Activated B cell treated with CpG ODN at 0.5 μM for 24 hours (primary cell): ENCODE measurements at places on chromosomes 3 and 15. TPM values are rescaled to one million over a fixed set of nuclear protein-coding genes. Genes with fewer than 3 reads are reported as not detected.
A peak's percentile ranks its signal among the peaks of the same experiment; 100 is the strongest.

ATP8B4 gene
- total RNA-seq = 0.54 and 0.86 TPM in 2 replicates

SLC9C1 gene
- total RNA-seq = 0.24 and 0.58 TPM in 2 replicates

SLCO2A1 gene
- total RNA-seq = not detected in 2 replicates

DNA sequence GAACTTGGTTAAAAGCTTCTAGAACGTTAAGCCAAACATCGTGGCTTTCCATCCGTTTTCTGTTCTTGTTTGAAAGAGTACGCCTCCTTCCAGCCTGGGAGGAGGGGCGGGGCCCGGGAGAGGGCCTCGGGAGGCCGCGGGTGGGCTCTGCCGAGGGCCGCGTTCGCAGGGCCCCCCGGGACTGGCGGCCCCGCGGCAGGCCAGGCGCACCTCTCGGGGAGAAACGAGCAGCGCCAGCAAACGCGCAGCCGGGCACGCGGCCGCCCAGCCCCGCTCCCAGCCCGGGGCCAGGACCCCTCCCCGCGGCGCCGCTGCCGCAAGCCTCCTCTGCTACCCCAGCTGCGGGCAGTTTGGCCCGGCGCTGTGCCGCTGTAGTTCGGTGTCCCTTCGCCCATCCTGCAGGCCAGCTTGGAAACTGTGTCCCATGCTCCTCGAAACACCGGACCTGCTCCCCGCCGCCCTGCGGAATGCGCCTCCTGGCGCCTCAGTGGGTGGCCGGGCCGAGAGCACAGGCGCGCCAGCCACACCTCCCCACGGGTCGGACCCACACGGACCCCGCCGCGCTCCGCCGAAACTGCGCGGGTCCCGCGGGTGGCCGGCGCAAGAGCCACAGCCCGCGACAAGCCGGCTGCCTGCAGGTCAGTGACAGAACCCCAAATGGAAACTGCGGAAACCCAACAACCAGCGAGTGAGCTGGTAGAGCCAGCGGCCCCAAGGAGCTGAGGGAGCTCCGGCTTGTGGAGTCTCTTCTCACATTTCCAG, 2.3 kb downstream of the OCA2 start:
- H3K4me3 ChIP-seq = peak overlapping the region; percentile 91
- peak; percentile 30 for DNase-seq
- H3K4me1 ChIP-seq = peaks cover 45% of the 10 kb centered on the region
- H3K27ac ChIP-seq = no peak overlapping the region
- H3K27me3 ChIP-seq = peaks cover 52% of the 10 kb centered on the region

GASK1A gene
- total RNA-seq = not detected in 2 replicates

GRCh38 chr3:146589899-146590508, 15.1 kb downstream of the PLSCR5 start:
- peaks cover 5% of the 10 kb centered on the region for H3K27me3 ChIP-seq
- no peak overlapping the region for H3K4me3 ChIP-seq
- no peaks in the 10 kb centered on the region for H3K36me3 ChIP-seq
- H3K27ac ChIP-seq = no peak overlapping the region
- no peak for DNase-seq
- H3K4me1 ChIP-seq = no peaks in the 10 kb centered on the region

GRCh38 chr3:168260859-168261258, 165.1 kb upstream of the GOLIM4 start:
- H3K27ac ChIP-seq = no peak overlapping the region
- H3K27me3 ChIP-seq = peaks cover 2% of the 10 kb centered on the region
- H3K36me3 ChIP-seq = no peaks in the 10 kb centered on the region
- DNase-seq = no peak
- no peaks in the 10 kb centered on the region for H3K4me1 ChIP-seq

DNA sequence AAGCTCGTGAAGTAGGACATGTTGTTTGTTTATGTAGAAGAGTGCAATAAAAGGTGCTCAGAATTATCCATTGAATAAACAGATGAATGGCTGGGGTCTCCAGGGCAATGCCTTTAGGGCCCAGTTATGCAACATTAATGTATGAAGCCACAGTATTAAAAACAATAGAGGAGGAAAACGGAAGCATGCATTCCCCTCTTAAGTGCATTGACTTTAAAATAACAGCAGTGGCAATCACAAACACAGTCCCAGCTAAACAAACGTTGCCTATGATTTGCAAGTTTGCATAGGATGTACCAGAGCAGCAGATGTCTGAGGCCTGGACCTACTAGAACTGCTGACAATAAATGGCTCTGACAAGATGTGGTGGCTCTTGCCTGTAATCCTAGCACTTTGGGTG, 60.6 kb upstream of the GCNT3 start:
- no peak overlapping the region for H3K4me3 ChIP-seq
- H3K36me3 ChIP-seq = no peaks in the 10 kb centered on the region
- no peaks in the 10 kb centered on the region for H3K27me3 ChIP-seq
- DNase-seq = no peak
- H3K4me1 ChIP-seq = no peaks in the 10 kb centered on the region
- no peak overlapping the region for H3K27ac ChIP-seq

CFAP20DC gene
- 1.0 and 1.6 TPM in 2 replicates for total RNA-seq

- no peak overlapping the region for H3K4me3 ChIP-seq
- no peaks in the 10 kb centered on the region for H3K4me1 ChIP-seq
- H3K27ac ChIP-seq = no peak overlapping the region
- no peak for DNase-seq
- H3K36me3 ChIP-seq = no peaks in the 10 kb centered on the region
These were observed 121.8 kb downstream of the OXSM start for GRCh38 chr3:25911525-25912295.

MUC4 gene
- 0.09 TPM in 1 of 2 replicates, not detected in the other for total RNA-seq

GOLGA6L10 gene
- 1.2 and 1.4 TPM in 2 replicates for total RNA-seq

GRCh38 chr3:37138816-37139215, 35.6 kb downstream of the LRRFIP2 start:
- no peak for DNase-seq
- peaks cover 15% of the 10 kb centered on the region for H3K36me3 ChIP-seq
- no peak overlapping the region for H3K27ac ChIP-seq
- no peaks in the 10 kb centered on the region for H3K4me1 ChIP-seq
- H3K4me3 ChIP-seq = no peak overlapping the region
- H3K27me3 ChIP-seq = no peaks in the 10 kb centered on the region

DNA sequence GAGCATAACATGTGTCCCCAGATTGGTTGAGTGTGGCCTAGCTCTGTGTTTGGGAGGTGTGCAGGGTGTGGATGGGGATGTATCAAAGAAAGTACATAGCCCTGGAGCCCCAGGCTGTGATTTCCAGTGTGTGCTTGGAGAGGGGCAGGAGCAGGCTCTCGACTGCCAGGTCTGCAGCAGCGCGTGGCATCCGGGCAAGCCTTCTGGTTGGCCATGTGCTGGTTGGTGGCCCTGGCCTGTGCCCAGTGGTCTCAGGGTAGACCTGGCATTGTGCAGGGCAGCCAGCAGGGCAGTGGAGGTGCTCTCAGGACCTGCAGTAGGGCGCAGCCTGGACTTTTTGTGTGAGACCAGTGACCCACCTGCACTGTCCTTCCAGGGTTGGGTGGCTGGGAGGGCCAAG, 231.5 kb downstream of the UBE3A start:
- no peaks in the 10 kb centered on the region for H3K36me3 ChIP-seq
- DNase-seq = no peak
- no peak overlapping the region for H3K27ac ChIP-seq
- no peaks in the 10 kb centered on the region for H3K27me3 ChIP-seq
- no peak overlapping the region for H3K4me3 ChIP-seq
- H3K4me1 ChIP-seq = no peaks in the 10 kb centered on the region

GRCh38 chr3:44363591-44363990, 25.0 kb downstream of the TCAIM start:
- no peak for DNase-seq
- peaks cover 30% of the 10 kb centered on the region for H3K36me3 ChIP-seq
- no peaks in the 10 kb centered on the region for H3K27me3 ChIP-seq
- H3K27ac ChIP-seq = no peak overlapping the region

CD200R1 gene
- total RNA-seq = 3.3 and 4.1 TPM in 2 replicates
